ENCODE measurements at places on chromosomes 7 and 10.

GRCh38 chr7:103887853-103888602 is 101.4 kb downstream of the RELN start:
- no peak for DNase-seq

DNA sequence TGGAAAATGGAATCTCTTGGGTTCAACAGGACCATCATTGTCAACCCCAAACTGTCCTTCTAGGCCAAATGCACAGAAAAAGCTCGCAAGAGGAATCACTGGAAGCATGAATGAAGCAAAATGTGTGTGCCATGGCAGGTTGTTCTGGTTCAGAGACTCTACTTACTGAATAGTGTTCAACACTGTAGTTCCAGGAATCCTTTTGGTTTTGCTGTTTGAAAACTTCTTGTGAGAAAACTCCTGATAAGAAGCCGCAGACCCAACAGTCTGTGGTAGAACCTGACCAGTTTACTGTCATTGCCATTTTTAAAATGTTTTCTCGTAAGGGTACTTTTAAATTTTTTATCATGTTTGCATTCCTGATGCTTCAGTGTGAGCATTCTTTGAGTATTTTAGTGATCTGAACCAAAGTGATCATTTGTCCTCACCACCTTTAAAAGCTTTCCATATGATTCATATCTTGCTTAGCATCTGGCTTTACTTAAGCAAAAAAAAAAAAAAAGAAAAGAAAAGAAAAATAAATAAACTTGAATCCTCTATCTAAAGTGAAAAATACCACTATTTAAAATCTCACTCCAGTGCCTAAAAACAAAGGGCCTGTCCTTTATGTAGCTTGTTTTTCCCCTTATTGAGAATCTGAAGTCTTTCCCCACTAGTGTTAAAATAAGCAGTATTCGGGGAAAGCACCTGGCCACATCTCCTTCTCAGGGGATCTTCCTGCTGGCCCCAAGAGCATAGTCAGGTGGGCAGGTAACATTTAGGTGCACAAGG is 92.4 kb downstream of the WNT2 start:
- DNase-seq, result peak; percentile 67

- no peak for DNase-seq
Measured at GRCh38 chr10:85280014-85280413, 951.6 kb downstream of the CCSER2 start.

- DNase-seq, result no peak
Measured at GRCh38 chr7:130723784-130724183, 10.2 kb downstream of the KLF14 start.

- no peak for DNase-seq
Measured at GRCh38 chr7:84700563-84701370, 486.1 kb downstream of the SEMA3D start.

DNA sequence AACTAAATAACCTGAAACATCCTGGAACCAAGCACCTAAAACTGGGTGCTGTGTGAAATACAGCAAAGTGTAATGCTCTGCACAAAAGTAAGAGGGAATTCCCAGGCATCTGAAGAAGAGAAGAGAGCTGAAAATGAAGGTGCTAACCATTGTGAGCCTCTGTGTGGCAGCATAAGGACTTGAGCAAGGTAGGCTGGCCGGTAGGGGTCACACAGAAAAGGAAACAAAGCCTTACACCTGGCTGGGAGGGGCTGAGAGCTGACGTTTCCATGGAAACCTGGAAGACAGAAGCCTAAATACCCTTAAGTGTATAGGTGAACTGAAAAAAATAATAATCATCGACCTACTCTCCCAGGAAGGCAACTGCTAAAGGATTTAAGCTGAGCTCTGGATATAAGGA is 48.6 kb downstream of the CUL1 start:
- DNase-seq, result no peak

GRCh38 chr10:123301077-123301857 is 147.1 kb downstream of the BUB3 start:
- DNase-seq, result no peak

GRCh38 chr7:74183653-74184450 is 9.7 kb downstream of the EIF4H start:
- peak; percentile 42 for DNase-seq

DNA sequence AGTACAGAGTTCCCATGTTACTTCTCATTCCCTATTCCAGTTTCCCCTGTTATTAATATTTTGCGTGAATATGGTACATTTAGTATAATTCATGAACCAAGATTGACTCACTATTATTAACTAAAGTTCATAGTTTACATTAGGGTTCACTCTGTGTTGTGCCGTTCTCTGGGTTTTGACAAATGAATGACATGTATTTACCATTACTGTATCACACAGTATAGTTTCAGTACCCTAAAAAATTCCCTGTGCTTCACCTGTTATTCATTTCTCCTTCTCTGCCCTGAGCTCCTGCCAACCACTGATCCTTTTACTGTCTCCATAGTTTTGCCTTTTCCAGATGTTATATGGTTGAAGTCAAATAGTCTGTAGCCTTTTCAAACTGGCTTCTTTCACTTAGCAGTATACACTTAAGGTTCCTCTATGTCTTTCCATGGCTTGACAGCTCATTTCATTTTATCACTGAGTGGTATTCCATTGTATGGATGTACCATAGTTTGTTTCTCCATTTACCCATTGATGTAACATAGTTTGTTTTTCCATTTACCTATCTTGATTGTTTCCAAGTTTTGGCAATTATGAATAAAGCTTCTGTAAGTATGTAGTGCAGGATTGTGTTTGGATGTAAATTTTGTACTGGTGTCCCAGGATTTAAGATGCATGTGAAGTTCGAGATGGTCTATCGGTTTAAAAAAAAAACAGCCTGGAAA is 58.8 kb downstream of the CDK14 start:
- DNase-seq, result no peak

GRCh38 chr7:50446542-50446960 is 3.6 kb downstream of the FIGNL1 start:
- no peak for DNase-seq

GRCh38 chr10:97850446-97850845 is 803 bp downstream of the GOLGA7B start:
- no peak for DNase-seq

DNA sequence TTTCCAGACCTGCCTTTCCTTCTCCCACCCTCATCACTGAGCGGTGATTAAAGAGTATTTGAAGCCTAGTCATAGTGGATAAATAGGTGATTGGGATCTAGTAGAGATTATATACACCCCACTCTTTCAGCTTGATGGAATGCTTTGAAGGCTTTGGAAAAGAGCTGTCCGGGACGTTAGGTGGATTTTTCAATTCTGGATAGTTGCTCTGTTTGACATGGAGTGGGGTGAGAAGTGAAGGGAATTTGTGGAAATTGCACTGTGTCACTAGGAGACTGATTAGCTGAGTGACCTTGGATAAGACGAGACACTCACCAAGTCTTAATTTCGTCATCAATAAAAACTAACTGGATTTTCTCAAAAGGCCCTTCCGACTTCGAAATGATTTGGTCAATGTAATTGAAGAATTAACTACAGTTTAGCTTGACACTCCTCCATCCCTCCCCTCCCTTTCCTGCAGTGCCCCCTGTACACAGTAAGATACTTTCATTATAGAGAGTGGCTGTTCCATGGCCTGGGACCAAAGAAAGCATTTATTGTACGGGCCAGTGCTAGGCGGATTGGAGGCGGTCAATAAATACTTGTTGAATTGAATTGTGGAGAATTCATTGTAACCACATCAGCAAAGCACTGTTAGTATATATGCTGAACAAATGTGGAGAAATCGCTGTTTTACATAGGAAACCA is 962 bp downstream of the ZKSCAN1 start:
- no peak for DNase-seq

DNA sequence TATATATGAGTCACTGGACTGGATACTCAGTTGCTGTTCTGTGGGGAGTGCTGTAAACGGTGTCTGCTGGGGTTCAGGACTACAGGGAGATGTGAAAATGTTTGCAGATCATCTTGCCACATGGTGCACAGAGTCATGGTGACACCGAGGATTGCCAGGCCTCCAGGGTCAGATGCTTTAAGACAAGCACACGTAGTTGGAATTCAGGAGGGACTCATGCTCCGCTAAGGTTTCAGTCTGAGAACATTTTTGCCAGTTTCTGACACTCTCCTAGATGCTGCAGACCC is 211.3 kb downstream of the CXCL12 start:
- no peak for DNase-seq

DNA sequence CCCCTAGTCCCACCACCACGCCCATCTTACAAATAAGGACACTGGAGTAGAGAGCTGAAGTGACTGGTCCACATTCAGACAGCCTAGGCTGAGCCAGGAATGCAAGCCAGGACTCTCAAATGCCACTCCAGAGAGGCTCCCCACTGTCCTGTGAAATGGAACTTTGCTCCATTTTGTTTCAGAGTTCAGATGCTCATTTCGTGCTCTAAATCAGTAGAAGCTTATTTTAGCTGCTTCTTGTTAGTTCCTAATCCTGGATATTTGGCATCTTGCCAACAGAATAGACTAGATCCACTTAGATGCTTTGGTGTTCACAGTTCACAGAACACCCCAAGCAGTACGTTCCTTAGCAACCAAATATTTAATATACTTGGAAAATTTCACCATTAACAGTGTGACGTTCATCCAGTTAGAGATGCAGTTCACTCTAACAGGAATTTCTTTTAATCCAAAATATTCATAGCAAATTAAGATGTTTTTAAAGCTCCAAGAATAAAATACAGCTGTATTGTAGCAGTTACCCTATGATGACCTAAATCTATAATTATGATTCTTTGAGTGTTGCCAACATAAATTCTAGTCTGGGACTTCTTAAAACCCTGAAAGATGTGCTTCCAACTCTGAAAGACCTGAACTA is 7.3 kb downstream of the MMP21 start:
- peak; percentile 9 for DNase-seq

GRCh38 chr7:31850601-31851000 is 163.6 kb downstream of the PPP1R17 start:
- no peak for DNase-seq

- DNase-seq, result no peak
Measured at GRCh38 chr7:137579913-137580640, 236.5 kb upstream of the PTN start.

- DNase-seq, result no peak
Measured at GRCh38 chr10:93211991-93212390, 138.3 kb downstream of the CYP26A1 start.

GRCh38 chr10:133009218-133009950 is 67.0 kb upstream of the CFAP46 start:
- DNase-seq, result peak; percentile 67

All from hematopoietic multipotent progenitor cell treated with erythropoietin and hydrocortisone succinate and interleukin-3 and kit ligand, for 4 days (in vitro differentiated cells).